ENCODE measurements at places on chromosomes 7 and 10. TPM values are rescaled to one million over a fixed set of nuclear protein-coding genes. Genes with fewer than 3 reads are reported as not detected.

DNA sequence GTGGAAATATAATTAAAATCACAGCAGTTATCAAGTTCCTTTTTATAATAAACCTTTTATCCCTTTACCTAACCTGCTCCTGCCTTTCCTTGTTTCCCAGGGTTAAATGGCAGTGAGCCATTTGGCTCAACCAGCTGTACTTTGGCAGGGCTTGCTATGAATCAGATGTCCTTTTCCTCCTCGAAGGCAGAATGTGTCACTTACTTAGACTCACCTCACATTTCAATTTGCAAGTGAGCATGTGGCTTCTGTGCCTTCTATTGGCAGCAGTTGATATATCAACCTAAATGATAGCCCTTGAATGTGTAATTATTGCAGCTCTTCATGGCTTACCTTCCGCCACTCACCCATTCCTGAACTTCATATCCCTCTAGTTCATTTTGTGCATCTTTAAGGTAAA is 301.7 kb downstream of the CSTF2T start:
- no peak for DNase-seq

- DNase-seq: no peak
Observed at GRCh38 chr7:123916240-123916724, 8.8 kb upstream of the SPAM1 start.

DNA sequence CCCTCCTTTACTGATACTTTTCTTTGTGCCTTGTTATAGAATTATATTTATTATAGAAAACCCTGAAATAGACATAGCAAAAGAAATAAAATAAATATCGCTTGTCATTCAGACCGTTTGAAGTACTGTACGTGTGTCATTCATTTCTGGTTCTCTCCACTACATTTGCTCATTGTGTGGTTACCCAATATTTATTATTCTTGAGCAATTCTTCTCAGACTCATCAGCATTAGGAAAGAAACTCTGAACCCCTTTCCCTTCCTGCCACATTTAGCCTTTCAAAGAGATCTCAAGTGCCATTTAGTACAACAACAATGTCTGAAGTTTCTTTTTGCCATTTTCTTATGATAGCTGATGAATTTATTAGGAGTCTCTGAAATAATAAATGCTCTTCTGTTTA is 154.1 kb downstream of the KIAA1217 start:
- DNase-seq: no peak

- DNase-seq: peak; percentile 29
Observed at GRCh38 chr10:130454543-130455000, 318.4 kb downstream of the GLRX3 start.

DNA sequence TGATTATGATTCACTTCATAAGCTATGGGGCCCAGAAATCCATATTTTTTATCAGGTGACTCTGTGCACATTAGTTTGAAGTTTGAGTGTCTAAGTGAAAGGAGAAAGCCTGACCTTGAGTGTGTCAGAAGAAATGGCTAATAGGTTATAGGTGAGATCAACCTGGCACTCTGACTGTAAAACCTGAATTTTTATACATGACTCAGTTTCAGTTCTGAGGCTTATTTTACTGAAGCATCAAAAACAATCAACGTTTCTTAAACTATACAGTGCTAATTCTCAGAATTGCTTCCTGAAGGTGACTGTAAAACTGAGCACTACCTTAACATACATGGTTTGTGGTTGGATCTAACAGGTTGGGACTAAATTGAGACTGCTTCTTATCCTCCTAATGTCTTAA is 159.4 kb upstream of the AHR start:
- DNase-seq: no peak

DNA sequence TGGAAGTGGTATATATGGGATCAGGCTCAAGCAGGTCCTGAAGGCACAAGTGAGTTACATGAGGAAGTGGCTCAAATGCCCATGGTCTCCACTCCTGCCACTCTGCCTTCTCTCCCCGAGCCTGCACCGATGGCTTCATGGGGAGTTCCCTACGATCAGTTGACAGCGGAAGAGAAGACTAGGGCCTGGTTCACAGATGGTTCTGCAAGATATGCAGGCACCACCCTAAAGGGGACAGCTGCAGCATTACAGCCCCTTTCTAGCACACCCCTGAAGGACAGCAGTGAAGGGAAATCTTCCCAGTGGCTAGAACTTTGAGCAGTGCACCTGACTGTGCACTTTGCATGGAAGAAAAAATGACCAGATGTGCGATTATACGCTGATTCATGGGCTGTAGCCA is 95.3 kb downstream of the HOXA1 start:
- no peak for DNase-seq

DNA sequence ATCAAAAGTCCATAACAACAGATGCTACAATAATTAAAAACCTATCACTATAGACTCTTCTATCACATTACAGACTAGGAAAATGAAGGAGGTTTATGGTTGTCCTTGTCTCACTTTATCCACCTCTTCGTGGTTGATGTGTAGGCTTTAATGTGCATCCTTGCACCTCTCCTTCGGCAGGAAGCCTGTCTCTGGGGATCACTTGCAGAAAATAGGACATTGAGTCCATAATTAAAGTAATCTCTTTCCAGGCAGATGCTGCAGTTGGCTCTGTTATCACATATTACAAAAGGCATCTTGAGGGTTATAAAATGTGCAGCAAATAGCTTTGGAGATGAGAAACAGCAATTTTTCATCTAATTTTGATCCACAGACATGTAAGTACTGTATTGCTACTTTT is 168.4 kb downstream of the RELN start:
- no peak for DNase-seq

DNA sequence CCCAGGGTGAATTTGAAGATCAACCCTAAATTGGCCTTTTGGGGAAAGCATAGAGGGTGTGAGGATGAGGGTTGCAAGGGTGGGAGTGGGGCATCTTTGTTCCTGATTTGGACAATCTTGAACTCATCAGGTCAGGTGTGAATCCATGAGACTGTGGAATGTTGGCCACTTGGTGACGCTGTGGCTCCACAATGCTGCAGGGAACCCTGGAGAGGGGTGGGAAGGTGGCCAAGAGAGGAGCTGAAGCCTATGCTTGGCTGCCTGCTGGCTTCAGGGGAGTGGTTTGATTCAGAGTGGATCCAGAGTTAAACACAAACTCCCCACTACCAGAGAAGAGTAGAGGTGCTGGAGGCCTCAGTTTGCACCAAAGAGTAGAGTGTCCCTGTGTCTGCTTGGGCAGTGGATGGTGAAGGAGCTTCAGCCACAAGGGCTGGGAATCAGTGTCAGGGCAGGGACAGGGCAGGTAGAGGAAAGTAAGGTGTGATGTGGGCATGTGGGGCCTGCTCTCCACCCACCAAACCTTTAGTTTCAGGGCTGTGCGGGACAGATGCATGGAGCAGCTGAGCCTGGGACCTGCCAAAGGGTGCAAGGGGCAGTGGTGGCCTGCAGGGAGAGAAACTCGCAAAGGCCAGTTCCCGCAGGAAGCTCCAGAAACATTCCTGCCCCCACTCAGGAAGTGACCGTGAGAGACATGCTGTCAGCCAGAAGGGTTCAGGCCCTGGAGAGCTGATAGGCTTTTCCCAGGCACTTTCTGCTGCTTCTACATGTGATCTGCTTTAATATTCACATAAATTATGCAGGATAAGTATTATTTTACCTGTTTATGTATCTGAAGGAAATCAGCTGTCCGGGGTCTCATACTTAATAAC is 81.0 kb upstream of the PRSS58 start:
- DNase-seq: no peak

GRCh38 chr10:61215246-61215645 is 237.9 kb downstream of the TMEM26 start:
- no peak for DNase-seq

DNA sequence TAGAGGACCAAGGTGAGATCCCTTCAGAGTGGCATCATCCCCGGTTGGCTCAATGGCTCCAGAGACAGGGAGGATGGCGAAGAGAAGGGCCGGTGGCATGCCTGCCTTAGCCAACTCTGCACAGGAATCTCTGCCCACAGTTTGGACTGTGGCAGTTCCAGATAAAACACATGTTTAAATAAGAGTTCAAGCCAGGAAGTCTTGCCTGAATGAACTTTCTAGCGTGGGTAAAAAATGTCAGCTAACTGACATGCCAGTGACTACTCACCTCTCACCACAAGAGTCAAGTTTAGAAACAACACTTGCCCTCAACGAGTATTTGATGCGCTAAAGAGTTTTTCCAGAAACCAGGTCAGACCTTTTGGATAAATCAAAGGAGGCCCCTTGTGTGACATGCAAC is 3.0 kb downstream of the NOD1 start:
- no peak for DNase-seq

GRCh38 chr10:49633327-49634068 is 19.7 kb downstream of the CHAT start:
- DNase-seq: no peak

GRCh38 chr10:76139431-76139830 is 708.0 kb downstream of the LRMDA start:
- DNase-seq: no peak

DNA sequence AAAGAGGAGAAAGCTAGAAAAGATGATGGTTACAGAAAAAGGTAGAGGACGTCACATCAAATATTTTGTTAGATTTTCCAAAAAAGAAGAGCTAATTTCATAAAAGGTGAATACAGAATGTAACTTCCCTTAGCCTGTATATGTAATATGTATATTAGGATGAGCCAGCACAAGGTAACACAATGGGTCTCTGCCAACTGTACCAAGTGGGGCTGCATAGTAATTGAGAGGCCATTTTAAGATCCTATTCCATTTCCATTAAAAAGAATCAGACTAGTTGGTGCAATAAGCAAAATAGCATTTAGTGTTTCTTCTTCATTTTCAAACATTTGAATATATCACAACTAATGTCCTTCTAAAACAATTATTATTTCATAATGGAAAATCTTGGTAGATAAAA is 134.6 kb downstream of the SEMA3A start:
- no peak for DNase-seq

DNA sequence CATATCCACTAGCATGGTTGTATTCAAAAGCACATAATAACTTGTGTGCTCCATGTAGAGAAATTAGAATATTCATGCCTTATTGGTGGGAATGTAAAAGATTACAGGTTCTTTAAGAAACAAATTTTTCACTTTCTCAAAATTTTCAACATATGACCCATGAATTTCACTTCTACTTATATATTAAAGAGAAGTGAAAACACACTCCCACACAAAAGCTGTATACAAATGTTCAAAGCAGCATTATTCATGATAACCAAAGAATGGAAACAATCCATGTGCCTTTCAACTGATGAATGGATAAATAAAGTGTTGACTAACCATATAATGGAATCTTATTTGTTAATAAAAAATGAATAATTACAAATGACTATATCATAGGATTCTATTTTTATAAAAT is 694.5 kb upstream of the PCDH15 start:
- DNase-seq: no peak

- DNase-seq: no peak
Observed at GRCh38 chr10:88459530-88459929, 123.6 kb downstream of the RNLS start.

GRCh38 chr7:91031757-91032156 is 232.5 kb upstream of the FZD1 start:
- no peak for DNase-seq

GRCh38 chr7:109343678-109344077 is 774.0 kb downstream of the DNAJB9 start:
- DNase-seq: no peak

Gene BMS1
- total RNA-seq: 21.8 TPM

Gene MYL10
- not detected for total RNA-seq

Gene COL13A1
- total RNA-seq: 0.43 TPM

Gene HOXA7
- total RNA-seq: 3.2 TPM

Gene ENTPD1
- 1.0 TPM for total RNA-seq

Gene PLPP4
- 1.3 TPM for total RNA-seq

Gene EPO
- 0.22 TPM for total RNA-seq

Gene BEND7
- 16.4 TPM for total RNA-seq

Gene SFXN2
- total RNA-seq: 27.8 TPM

Gene ZNF800
- total RNA-seq: 25.8 TPM

Gene ASZ1
- not detected for total RNA-seq

Gene TSPAN12
- 14.8 TPM for total RNA-seq

Gene GPR37
- total RNA-seq: 16.6 TPM

Gene SH2B2
- total RNA-seq: 9.5 TPM

Gene AKR1C8
- total RNA-seq: 1.00 TPM

All from type B pancreatic cell (in vitro differentiated cells).